Hematopoietic multipotent progenitor cell treated with erythropoietin and hydrocortisone succinate and interleukin-3 and kit ligand, for 4 days (in vitro differentiated cells): ENCODE measurements at places on chromosomes 5 and 9.

DNA sequence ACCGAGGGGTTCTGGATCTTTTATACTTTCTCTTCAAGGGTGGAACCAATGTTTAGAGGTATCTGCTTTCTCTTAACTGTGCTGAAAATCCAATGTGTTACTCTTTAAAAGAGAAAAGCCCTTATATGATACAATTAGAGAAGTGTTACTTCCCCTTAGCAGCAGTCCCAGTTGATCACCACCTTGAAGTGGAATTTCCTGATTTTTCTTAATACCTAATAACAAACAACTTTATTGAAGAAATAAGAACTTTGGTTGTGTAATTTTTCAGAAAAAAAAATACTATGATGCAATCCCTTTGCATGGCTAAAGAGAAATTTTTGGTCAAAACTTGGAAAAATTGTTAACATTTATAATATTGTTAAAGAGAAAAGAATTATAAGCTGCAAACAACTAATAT lies 24.7 kb downstream of the SLC1A3 start:
- peak; percentile 18 for DNase-seq

DNA sequence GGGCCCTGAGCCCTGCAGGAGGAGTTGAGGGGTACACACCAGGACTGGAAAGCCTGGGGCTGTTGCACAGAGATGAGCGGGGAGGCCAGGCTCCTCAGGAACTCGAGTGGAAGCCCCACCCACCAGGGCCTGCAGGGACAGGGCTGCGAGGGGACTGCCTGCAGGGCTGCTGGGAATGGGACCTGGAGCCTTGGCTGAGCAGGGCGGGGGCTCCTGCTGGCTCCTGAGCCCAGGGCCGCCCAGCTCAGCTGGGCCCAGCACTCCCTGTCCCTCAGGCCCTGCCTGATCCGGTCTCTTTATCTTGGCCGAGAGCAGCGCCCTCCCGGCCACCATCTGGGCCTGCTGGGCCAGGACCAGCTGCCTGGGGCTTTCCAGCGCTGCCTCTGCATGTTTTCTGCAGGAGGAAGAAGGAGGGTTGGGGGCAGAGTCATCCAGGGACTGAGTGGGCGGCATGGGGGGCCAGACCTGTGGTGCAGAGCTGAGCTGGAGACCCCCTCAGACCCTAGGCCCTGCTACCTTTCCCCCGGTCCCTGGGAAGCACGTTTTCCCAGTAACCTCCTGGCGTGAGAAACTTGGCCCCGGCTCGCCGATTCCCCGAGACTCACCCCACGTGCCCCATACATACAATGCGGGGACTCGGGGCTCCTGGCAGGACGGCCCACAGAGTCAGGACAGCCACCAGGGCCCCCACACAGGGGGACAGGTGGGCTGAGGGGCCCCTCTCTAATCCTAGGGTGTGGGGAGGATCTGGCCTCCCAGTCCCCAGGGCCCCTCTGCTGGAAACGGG lies 9.4 kb downstream of the LCN12 start:
- DNase-seq: no peak

DNA sequence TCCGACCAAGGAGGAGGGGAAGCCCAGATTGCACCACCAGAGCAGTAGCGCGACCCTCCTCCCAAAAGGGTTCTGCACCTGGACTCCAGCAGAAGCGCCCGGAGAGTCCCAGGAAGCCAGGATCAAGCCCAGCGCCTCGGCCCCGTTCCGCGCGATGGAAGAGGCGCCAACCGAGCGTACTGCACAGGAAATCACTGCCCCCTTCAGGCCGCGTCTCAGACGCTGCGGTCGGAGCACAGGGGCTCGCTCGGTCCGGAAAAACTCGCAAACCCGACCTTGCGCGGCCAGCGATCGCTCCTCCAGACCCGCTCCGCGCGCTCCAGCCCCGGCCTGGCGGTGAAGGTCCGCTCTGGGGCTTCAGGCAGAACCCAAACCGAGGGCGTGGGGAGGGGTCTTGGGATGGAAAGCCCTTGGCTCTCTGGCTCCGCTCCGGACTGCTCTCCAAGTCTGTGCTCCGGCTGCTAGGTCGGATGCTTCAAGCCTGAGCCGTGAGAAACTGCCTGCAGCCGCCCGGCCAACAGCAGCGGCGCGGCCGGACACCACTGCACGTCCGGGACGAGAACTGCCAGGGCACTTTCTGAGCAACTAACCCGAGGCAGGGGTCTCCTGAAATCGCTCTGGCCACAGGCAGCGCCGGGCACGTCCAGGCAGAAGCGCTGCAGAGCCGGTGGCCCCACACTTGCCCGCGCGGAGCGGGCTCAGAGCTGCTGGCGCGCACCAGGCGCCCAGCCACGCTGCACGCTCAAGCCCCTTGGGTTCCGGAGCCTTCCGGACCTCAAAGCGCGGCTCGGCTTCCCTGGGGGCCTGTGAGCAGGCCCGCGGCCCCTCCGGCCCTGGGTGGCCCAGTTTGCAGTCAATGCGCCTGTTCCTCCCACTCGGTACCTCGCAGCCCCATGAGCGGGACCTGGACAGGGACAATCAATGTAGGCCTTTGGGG lies 1.3 kb downstream of the GABBR2 start:
- DNase-seq: peak; percentile 77

- DNase-seq: no peak
Measured at GRCh38 chr5:67299231-67299735, 102.7 kb upstream of the CD180 start.

DNA sequence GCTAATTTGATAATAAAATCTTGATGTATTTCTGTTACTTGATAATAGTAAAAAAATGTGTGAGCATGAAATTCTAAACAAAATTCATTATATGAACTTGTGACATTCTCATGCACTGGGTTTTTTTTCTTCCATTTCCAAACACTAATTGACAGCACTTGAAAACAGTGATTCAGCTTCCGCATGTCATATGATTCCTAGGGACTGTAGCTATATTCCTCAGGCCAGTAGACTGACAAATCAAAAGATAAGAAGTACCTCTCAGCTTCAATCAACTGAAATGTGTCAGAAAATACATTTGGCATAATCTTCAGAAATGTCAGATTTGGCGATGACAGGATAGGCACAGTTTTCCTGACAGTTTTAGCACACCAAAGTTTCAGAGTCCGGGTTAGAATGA lies 52.5 kb downstream of the EFNA5 start:
- DNase-seq: no peak

GRCh38 chr5:40484495-40484894 lies 195.2 kb upstream of the PTGER4 start:
- peak; percentile 28 for DNase-seq

GRCh38 chr9:3526997-3527940 lies 1.5 kb upstream of the RFX3 start:
- peak; percentile 65 for DNase-seq

DNA sequence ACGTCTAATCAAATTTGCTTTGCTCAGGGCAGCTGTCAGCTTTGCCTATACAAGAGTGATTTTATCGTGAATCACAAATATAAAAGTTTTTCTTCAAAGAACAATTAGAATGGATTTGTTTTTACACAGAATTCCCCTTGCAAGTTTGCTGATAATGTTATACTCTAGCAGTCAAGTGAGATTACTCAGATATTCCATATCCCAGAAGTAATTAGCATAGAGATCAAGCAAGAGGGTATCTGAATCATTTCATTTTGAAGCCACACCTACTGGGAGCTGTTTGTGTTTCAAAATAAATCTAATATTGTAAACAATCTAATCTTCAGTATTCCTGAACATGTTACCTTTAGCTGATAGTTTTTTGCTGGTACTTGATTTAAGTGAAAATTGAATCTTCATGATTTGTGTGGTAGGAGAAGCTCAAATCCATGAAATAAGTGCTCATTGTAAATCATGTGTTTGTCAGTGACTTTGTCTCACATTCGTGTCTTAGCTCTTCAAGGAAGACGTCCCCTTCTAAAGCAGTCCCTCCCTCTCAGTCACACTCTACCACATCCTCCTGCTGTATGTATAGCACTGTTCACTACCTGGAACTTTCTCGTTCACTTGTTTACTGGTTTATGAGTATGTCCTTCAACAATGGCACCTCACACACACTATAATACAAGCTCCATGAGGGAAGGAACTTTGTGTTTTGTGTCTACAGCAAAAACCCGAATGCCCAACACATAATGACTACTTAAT lies 3.3 kb upstream of the TTC39B start:
- no peak for DNase-seq

- no peak for DNase-seq
Measured at GRCh38 chr9:115643948-115644727, 509.5 kb upstream of the PAPPA start.

DNA sequence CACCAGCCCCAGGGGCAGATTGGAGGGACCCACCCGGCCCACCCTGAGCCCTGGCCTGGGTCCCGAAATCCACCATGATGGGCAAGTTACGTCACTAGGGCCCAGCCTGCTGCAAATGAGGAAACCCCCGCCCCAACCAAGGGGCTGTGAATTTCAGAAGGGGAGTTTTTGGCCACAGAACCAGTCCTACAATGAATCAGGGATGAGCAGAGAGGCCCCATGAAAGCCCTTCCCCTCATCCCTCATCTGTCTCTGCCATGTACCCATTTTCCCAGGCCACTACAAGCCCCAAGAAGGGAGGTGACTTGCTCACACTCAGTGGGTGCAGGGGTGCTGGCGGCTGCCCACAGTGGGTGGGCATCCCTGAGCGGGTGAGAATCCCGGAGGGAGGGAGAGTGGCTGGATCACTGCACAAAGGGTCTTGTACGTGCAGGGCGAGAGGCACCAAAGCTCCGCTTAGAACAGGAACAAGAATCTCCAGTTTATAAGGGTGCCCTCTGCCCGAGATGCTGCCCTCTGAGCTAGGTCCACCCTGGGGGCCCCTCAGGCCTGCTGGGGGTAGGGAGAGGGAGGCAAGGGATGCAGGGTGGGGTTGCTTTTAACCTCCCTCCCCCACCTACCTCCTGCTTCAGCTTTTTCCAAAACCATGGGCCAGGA lies 10.4 kb upstream of the TCF7 start:
- DNase-seq: no peak

DNA sequence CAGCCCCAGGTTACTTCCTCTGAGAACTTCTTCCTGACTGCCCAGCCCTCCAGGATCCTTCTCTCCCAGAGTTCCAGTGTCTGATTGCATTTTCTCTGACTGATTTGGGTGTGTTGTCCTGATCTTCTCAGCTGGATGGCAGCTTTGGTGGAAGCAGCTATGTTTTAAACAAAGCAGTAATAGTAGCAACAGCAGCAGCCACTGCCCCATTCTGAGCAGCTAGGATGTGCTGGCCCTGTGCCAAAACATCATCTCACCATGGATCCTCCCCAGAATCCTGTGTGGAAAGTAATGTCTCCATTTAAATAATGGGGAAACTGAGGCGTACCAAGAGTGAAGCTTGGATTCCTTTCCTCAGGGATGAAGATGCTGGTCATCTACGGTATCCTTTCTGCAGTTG lies 46.4 kb upstream of the PSD2 start:
- no peak for DNase-seq

GRCh38 chr9:77978086-77978781 lies 53.4 kb downstream of the GNAQ start:
- DNase-seq: peak; percentile 53

- DNase-seq: no peak
Measured at GRCh38 chr9:37283730-37284325, 138.7 kb upstream of the GRHPR start.

DNA sequence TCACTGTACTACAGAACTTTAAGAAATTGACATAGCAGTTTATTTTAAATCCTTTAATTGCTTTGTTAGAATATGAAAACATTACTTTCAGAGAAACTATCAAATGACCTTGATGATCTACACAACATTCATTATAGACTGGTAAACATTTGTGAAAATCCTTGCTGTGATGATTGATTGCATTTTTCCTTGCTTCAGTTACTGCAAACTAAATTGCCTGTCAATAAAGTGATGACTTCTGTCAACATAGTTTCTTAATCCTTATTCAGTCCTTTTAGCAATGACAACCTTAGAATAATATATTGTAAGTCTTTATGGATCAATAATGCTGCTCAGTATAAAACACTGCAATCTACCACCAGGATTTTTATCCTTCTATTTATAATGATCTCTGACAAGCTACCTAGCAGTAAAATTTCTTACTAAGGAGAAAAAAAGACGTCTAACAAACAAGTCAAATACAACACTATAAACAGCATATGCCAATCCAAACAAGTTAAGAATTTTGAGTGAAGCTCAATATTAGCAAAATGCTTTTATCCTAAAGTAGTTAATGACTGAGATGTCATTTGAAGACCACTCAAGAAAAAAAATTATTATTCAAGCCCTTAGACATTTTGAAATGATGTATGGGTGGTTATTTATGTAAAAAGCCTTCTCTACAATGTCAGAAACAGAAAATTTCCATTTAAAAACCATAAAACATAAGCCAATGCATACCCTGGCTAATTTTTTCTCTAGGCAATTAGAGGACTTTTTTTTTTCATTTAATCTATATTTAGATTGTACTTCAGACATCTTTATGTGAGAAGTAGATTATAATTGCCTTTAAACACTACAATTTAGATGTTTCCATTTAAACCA lies 105.5 kb downstream of the FBXL17 start:
- no peak for DNase-seq

- DNase-seq: no peak
Measured at GRCh38 chr5:144472221-144472620, 301.5 kb downstream of the KCTD16 start.

DNA sequence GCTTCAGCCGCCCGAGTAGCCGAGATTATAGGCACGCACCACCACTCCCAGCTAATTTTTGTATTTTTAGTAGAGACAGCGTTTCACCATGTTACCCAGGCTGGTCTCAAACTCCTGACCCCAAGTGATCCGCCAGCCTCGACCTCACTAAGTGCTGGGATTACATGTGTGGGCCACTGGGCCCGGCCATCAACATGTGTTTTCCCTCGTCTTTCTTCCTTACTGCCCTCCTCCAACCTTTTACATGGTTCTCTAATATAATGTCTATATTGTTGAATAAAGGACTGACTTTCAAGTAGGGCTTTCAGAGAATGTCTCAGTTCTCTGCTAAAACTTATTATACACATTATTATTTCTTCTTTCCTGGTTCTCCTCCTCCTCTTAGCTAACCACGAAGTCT lies 21.3 kb upstream of the PCAT7 start:
- no peak for DNase-seq

DNA sequence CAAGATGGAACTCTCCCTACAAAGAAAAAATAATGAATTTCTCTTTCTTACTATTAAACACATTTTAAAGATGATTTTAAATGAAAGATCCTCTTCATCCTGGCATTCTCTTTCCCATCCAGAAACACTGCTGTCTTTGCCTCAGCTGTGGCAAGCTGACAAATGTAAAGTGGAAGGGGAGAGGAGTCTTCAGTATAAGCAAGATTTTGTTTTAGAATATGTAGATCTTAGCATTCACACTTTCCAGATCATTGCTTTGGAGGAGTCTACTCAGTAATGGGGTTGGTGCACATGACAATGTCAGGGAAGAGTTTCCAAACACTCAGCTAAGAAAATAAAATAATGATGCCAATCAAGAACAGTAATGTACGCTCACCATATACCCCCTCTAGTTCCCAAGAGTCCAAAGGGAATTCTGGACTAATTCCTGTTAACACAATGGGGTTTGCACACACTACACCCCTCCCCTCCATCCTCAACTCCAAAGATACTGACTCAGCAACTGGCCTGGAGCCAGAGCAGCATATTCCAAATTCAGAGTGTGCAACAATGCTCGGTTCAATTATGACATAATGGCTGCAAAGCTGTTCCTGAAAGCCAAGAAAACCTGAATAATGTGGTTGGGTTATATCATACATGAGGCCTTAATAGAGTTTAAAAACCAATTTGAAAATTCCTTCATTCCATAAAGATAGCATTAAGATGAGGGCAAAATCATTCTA lies 4.6 kb downstream of the C5orf63 start:
- no peak for DNase-seq
